ENCODE measurements at places on chromosomes 1 and 21. TPM values are rescaled to one million over a fixed set of nuclear protein-coding genes. Genes with fewer than 3 reads are reported as not detected.

Gene E2F2
- total RNA-seq: 0.81 TPM

Gene RPS27
- total RNA-seq: 1,400 TPM

Gene LRRC39
- total RNA-seq: 0.09 TPM

Gene PTPN14
- 70.3 TPM for total RNA-seq

Gene PRKAA2
- total RNA-seq: 3.1 TPM

Gene CYP4Z1
- not detected for total RNA-seq

Gene BTG3
- 14.4 TPM for total RNA-seq

Gene KCNE1
- 0.18 TPM for total RNA-seq

Gene GPX7
- total RNA-seq: 16.3 TPM

Gene PSRC1
- 8.5 TPM for total RNA-seq

Gene CD1D
- not detected for total RNA-seq

Gene ATP1A4
- not detected for total RNA-seq

Gene OR10Z1
- total RNA-seq: not detected

Gene SLC9C2
- total RNA-seq: 2.0 TPM

Gene KRTAP13-1
- total RNA-seq: not detected

Gene TTC24
- not detected for total RNA-seq

Gene DIO1
- not detected for total RNA-seq

Gene SPRR2B
- not detected for total RNA-seq

Gene MCOLN2
- total RNA-seq: not detected

Gene PIK3CD
- total RNA-seq: 3.6 TPM

Gene DCDC2B
- not detected for total RNA-seq

Gene GDAP2
- 13.7 TPM for total RNA-seq

Gene SPRR5
- total RNA-seq: not detected

Gene TRABD2B
- under 0.01 TPM for total RNA-seq

Gene HSD3B2
- not detected for total RNA-seq

Gene TRIM45
- 1.3 TPM for total RNA-seq

Gene MUL1
- 23.6 TPM for total RNA-seq

Gene VHLL
- total RNA-seq: 0.09 TPM

Gene LGR6
- not detected for total RNA-seq

Gene C1orf115
- total RNA-seq: 29.7 TPM

Data from endothelial cell of coronary artery (primary cell).